ENCODE measurements at places on chromosomes 16 and 17. TPM values are rescaled to one million over a fixed set of nuclear protein-coding genes. Genes with fewer than 3 reads are reported as not detected.

The BAHCC1 gene
- total RNA-seq: 8.5 TPM

The DRC3 gene
- 2.3 TPM for total RNA-seq

The ITGAD gene
- total RNA-seq: not detected

The FBXO39 gene
- 0.05 TPM for total RNA-seq

The DCTN5 gene
- total RNA-seq: 76.6 TPM

The C17orf78 gene
- not detected for total RNA-seq

Measured in A549 treated with dexamethasone at 1 μM for 4 hours (cell line).